Right atrium auricular region (tissue), 2 donors: ENCODE measurements at places on chromosomes 16 and 17. TPM values are rescaled to one million over a fixed set of nuclear protein-coding genes. Genes with fewer than 3 reads are reported as not detected.

The EMP2 gene
- 40.3 TPM for total RNA-seq

DNA sequence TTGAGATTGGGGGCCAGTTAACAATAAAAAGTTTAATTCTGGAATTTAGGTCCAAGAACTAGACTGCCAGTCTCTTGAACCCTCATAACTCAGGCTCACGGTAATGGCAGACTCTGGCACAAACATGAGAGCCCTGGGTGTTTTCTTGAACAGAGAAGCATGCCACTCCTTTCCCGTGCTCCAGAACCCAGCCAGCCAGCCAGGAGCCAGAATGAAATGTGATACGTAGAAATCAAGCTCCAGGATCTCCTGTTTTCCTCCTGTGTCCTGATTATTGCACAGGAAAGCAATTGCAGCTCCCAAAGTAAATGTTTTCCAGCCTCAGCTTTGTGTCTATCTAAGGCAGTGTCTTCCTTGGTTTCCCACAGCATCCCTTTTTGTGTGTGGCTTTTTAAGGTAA, 46.2 kb upstream of the NOL11 start:
- H3K27ac ChIP-seq: no peak overlapping the region
- no peaks in the 10 kb centered on the region for H3K27me3 ChIP-seq
- peaks cover 5% of the 10 kb centered on the region for H3K36me3 ChIP-seq

DNA sequence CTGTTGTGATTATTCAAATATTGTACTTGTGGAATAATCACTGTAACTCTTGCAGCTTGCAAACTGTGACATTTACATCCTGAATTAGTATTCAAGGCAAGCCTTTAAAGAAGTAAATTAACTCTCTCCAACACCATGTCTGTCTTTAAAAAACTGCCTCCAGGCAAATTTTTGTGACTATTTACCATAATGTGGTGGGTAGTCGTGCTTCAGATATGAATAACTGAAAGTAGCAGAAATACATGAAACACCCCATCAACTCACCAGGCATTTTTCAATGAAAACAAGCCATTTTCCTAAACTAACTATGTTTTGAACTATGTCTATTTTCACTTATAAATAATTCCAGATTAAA, 217.4 kb upstream of the PSMD7 start:
- no peaks in the 10 kb centered on the region for H3K36me3 ChIP-seq
- H3K4me1 ChIP-seq: no peaks in the 10 kb centered on the region
- no peak for DNase-seq

GRCh38 chr17:4175921-4176807, 33.2 kb downstream of the CYB5D2 start:
- H3K4me1 ChIP-seq: no peaks in the 10 kb centered on the region
- no peak overlapping the region for H3K27ac ChIP-seq
- no peak for DNase-seq
- H3K27me3 ChIP-seq: no peaks in the 10 kb centered on the region

The ADORA2B gene
- total RNA-seq: 1.0 TPM

The ARL17B gene
- 9.8 TPM for total RNA-seq

The CMTM2 gene
- total RNA-seq: not detected

GRCh38 chr17:79696610-79696982, 34.1 kb upstream of the ENPP7 start:
- no peaks in the 10 kb centered on the region for H3K27me3 ChIP-seq
- no peak for DNase-seq
- H3K4me3 ChIP-seq: no peak overlapping the region
- no peaks in the 10 kb centered on the region for H3K36me3 ChIP-seq
- H3K27ac ChIP-seq: no peak overlapping the region

- no peak for DNase-seq
- H3K4me1 ChIP-seq: peaks cover 91% of the 10 kb centered on the region
- peak overlapping the region; percentile 86 for H3K27ac ChIP-seq
- peak overlapping the region; percentile 16 for H3K4me3 ChIP-seq
- H3K36me3 ChIP-seq: no peaks in the 10 kb centered on the region
These were observed 5.0 kb downstream of the CORO6 start for GRCh38 chr17:29617481-29618271.

The CRYM gene
- 91.1 TPM for total RNA-seq

The OR1A1 gene
- not detected for total RNA-seq

DNA sequence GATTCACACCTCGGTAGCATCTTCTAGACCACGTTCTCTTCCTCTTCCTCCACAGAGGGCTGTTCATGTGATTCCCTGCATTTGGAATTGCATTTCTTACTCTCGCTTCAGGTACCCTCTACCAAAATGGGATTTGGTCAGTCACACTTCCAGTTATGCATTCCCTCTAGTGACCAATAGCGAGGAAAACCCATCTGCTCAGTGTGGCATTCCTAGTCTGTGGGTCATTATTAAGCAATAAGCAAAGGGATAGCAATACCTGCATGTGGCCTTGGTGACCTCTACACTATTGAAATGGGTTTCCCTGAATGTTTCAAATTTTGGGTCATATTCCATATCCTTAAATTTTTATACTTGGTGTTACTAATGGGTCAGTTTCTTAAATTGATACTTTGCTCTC, 401 bp upstream of the KRTAP4-5 start:
- H3K27ac ChIP-seq: no peak overlapping the region
- no peaks in the 10 kb centered on the region for H3K27me3 ChIP-seq
- no peak overlapping the region for H3K4me3 ChIP-seq
- no peaks in the 10 kb centered on the region for H3K36me3 ChIP-seq
- DNase-seq: no peak
- no peaks in the 10 kb centered on the region for H3K4me1 ChIP-seq

DNA sequence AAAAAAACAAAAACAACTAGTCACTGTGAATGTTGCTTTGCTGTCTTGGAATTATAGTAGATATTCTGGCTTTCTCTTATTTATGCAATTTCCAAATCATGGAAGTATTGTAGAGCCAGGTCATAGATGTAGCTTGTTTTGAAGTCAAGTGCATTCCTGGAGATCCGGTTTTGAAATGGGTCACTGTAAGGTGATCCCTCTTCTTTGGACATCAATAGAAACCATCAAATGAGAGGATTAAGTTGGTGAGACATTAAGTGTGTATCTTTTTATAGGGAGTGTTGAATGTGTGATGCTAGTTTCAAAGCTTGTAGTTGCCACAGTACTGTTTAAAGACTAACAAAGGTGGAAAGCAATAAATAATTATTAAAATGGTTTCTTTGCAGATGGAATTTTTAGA, 4.5 kb downstream of the PRKAR1A start:
- H3K27ac ChIP-seq: peak overlapping the region; percentile 97
- H3K4me3 ChIP-seq: no peak overlapping the region
- peaks cover 42% of the 10 kb centered on the region for H3K36me3 ChIP-seq
- no peaks in the 10 kb centered on the region for H3K27me3 ChIP-seq
- H3K4me1 ChIP-seq: no peaks in the 10 kb centered on the region

- H3K36me3 ChIP-seq: no peaks in the 10 kb centered on the region
- no peak overlapping the region for H3K4me3 ChIP-seq
- DNase-seq: no peak
- no peaks in the 10 kb centered on the region for H3K4me1 ChIP-seq
These were observed 48.8 kb downstream of the ADCY9 start for GRCh38 chr16:4067262-4068001.

DNA sequence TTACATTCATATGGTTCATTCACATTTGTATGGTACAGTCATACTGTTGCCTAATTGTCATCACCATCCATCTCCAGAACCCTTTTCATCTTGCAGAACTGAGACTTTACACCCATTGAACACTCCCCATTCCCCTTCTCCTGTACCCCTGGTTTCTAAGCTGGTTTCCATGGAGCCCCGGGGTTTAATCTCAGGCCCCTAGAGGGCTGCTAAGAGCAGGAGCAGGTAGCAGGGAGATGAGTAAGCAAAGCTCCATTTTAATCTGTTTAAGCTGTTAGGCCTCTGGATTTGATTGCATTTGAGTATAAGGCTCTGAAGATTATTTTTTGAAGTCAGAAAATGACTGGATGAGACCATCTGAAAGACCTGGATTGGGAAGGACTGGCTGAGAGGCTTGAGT, 68.5 kb upstream of the RPL38 start:
- H3K27ac ChIP-seq: no peak overlapping the region
- DNase-seq: no peak
- no peaks in the 10 kb centered on the region for H3K4me1 ChIP-seq
- no peak overlapping the region for H3K4me3 ChIP-seq
- no peaks in the 10 kb centered on the region for H3K27me3 ChIP-seq

GRCh38 chr16:20303012-20303411, 24.3 kb downstream of the GP2 start:
- no peak overlapping the region for H3K4me3 ChIP-seq
- H3K27me3 ChIP-seq: no peaks in the 10 kb centered on the region
- no peak overlapping the region for H3K27ac ChIP-seq
